H9 (cell line): ENCODE measurements at places on chromosomes 16 and 17. TPM values are rescaled to one million over a fixed set of nuclear protein-coding genes. Genes with fewer than 3 reads are reported as not detected.
A peak's percentile ranks its signal among the peaks of the same experiment; 100 is the strongest.

TPSG1 gene
- total RNA-seq, result not detected in 2 replicates

EFCAB5 gene
- not detected in 2 replicates for total RNA-seq

ITGAX gene
- 0.15 and 0.28 TPM in 2 replicates for total RNA-seq

SLC52A1 gene
- 0.15 and 0.17 TPM in 2 replicates for total RNA-seq

PYDC1 gene
- 0.70 and 2.1 TPM in 2 replicates for total RNA-seq

FAM83G gene
- total RNA-seq, result 38.7 and 40.5 TPM in 2 replicates

C1QTNF1 gene
- total RNA-seq, result 0.55 and 0.96 TPM in 2 replicates

CLEC19A gene
- total RNA-seq, result 0.20 TPM in 1 of 2 replicates, not detected in the other

LRRC45 gene
- total RNA-seq, result 28.7 and 30.6 TPM in 2 replicates

MLLT6 gene
- total RNA-seq, result 25.1 and 26.4 TPM in 2 replicates

RRAD gene
- 0.44 and 0.72 TPM in 2 replicates for total RNA-seq

MC1R gene
- 4.7 TPM in 2 replicates for total RNA-seq

DHRS7C gene
- not detected in 2 replicates for total RNA-seq

MSLN gene
- 0.22 and 0.31 TPM in 2 replicates for total RNA-seq

GRCh38 chr17:4987767-4988567, 492 bp upstream of the CAMTA2 start:
- DNase-seq, result no peak

DNA sequence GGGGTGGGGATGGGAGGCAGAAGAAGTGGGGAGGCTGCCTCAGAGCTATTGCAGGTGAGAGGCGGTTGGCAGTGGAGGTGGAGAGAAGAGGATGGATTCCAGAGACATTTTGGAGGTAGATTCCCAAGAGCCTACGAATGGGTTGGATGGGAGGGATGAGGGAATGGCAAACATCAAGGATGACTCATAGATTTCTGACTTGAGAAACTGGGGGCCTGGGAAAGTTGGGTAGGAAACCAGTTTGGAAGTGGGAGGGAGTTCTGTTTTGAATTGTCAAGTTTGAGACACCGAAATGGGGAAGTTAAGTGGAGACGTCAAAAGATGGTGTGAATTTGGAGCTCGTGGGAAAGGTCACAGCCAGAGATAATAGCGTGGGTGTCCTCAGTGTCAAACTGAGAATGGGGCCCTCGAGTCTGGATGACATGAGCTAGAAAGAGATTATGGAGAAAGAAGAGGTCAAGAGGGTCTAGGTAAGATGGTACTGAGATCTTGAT, 6.2 kb upstream of the CYLD start:
- DNase-seq, result no peak

- DNase-seq, result peak; percentile 60
These were observed 1.3 kb downstream of the AKAP1 start for GRCh38 chr17:57086069-57086930.

- DNase-seq, result peak; percentile 82
These were observed 51.3 kb downstream of the EPN2 start for GRCh38 chr17:19288453-19288852.

DNA sequence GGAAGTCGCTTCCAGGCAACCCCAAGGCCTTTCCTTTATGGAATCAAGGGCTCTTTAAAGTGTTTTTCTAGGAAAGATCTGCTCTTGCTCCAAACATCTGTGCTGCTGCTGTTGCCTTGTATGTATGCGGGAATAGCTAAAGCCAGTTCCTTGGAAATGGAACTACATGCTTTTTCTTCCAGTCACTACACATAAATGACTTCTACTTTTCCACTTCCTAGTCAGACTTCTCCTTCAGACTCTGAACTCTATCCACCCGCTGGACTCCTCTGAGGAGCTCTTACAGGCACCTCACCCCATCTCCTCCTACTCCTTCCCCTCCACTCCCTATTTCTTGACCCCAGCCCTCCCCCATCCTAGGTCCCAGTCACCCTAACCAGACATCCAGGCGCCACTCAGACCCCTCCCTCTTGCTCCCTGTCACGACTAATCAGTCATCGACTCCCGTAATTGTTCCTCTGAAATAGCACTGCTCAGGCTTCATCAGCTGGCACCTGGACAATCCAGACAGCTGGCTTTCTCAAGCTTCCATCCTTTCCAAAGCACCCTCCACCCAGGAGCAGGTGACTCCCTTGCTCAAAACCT, 15.0 kb upstream of the PEMT start:
- no peak for DNase-seq

DNA sequence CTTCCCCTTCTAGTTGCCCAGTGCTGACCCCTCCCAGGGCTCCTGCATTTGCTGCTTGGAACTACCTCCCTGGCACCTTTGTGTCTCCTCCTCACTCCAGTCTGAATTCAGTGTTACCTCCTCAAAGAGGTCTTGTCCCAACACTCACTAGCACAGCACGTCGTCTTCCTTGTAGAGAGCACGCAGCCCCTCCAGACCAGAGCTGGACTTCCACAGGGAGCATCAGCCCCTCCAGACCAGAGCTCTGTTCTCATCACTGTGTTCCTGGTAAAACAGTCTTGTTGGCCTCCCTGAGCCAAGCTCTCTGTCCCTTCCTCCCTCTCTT, 27.8 kb upstream of the MGAT5B start:
- DNase-seq, result peak; percentile 57

GRCh38 chr16:81189100-81189664, 49.3 kb upstream of the BCO1 start:
- no peak for DNase-seq

GRCh38 chr17:52885882-52886281, 727.4 kb upstream of the CA10 start:
- no peak for DNase-seq

DNA sequence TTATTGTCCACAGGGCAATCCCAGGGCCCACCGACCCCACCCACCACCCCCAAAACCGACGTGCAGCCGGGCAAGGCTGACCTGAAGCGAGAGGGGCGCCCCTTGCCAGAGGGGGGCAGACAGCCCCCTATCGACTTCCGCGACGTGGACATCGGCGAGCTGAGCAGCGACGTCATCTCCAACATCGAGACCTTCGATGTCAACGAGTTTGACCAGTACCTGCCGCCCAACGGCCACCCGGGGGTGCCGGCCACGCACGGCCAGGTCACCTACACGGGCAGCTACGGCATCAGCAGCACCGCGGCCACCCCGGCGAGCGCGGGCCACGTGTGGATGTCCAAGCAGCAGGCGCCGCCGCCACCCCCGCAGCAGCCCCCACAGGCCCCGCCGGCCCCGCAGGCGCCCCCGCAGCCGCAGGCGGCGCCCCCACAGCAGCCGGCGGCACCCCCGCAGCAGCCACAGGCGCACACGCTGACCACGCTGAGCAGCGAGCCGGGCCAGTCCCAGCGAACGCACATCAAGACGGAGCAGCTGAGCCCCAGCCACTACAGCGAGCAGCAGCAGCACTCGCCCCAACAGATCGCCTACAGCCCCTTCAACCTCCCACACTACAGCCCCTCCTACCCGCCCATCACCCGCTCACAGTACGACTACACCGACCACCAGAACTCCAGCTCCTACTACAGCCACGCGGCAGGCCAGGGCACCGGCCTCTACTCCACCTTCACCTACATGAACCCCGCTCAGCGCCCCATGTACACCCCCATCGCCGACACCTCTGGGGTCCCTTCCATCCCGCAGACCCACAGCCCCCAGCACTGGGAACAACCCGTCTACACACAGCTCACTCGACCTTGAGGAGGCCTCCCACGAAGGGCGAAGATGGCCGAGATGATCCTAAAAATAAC, 3.0 kb downstream of the SOX9 start:
- peak; percentile 74 for DNase-seq

DNA sequence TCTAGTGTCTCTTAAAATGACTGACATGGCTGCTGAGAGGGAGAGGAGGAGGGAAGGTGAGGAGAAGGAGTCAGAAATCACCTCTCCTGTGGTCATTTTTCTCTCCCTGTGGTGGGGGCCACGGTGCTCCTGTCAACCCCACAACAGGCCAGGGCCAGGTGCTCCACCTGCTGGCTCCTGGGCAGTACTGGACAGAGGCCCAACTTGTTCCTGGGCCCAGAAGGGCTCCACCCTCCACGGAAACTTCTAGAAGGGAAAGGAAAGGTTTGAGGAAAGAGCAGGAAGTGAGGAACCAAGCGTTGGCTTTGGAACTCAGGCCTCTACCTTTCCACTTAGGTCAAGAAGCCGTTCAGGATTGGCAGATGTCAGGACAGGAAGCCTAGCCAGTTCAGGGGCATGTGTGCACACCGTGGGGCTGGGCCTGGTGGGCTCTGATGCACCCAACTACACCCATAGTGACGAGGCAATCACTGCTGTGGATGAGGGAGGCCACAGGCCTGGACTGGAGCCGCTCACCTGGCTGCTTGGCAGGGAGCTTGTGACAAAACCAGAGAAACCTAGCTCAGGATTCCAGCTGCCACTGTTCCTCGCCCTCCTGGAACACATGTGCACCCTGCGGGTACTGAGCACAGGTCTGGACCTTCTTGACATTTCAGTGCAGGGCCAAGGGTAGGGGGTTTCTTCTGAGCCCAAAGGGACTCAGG, 36.1 kb downstream of the WNT3 start:
- DNase-seq, result peak; percentile 80

GRCh38 chr17:30091121-30091670, 25.4 kb upstream of the NSRP1 start:
- DNase-seq, result no peak

GRCh38 chr16:84952335-84953189, 58.8 kb downstream of the ZDHHC7 start:
- peak; percentile 87 for DNase-seq

GRCh38 chr17:75526555-75527270, 1.2 kb downstream of the LLGL2 start:
- peak; percentile 63 for DNase-seq

DNA sequence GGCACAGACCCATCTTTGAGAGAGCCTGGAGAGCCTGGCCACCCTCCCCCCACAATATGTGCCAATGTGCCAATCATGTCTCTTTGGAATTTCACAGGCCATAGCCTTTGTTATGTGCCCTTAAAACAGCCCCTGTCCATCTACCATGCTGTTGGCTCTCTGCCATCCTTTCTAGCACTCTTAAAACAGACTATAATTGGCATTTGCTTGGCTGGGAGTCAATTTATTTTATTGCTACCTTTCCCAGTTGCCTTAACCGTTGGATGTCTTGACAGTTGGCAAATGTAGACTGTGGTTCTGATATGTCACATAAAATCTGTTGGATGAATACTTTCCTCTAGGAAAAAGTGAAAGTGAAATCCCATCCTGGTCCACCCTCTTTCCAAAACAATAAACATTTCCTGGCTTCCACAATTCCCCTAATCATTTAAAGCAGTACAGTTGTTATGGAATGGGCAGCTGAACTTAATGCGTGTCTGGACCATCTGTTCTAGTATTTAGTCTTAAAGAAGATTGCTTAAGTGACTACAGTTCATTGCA, 394.0 kb downstream of the KCNJ2 start:
- no peak for DNase-seq

- DNase-seq, result no peak
These were observed 98.9 kb downstream of the ZNF423 start for GRCh38 chr16:49756775-49757558.

- peak; percentile 82 for DNase-seq
These were observed at the start of gene UBALD1 for GRCh38 chr16:4614571-4615383. Gene UBALD1, minus strand, starts transcription at chr16:4614888. Its CDS starts 91 bp downstream, at chr16:4614797.

DNA sequence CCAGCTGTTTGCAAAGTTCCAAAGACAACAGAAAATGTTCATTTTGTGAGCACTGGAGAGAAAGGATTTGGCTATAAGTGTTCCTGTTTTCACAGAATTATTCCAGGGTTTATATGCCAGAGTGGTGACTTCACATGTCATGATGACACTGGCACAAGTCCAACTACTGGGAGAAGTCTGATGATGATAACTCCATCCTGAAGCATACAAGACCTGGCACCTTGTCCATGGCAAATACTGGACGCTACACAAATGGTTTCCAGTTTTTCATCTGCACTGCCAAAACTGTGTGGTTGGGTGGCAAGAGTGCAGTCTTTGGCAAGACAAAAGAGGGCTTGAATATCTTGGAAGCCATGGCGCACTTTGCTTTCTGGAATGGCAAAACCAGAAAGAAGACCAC, 385.0 kb downstream of the CDH11 start:
- DNase-seq, result no peak

- DNase-seq, result no peak
These were observed 10.9 kb downstream of the SLC43A2 start for GRCh38 chr17:1617620-1618174.

GRCh38 chr16:50606431-50607050, 58.3 kb downstream of the NKD1 start:
- no peak for DNase-seq

DNA sequence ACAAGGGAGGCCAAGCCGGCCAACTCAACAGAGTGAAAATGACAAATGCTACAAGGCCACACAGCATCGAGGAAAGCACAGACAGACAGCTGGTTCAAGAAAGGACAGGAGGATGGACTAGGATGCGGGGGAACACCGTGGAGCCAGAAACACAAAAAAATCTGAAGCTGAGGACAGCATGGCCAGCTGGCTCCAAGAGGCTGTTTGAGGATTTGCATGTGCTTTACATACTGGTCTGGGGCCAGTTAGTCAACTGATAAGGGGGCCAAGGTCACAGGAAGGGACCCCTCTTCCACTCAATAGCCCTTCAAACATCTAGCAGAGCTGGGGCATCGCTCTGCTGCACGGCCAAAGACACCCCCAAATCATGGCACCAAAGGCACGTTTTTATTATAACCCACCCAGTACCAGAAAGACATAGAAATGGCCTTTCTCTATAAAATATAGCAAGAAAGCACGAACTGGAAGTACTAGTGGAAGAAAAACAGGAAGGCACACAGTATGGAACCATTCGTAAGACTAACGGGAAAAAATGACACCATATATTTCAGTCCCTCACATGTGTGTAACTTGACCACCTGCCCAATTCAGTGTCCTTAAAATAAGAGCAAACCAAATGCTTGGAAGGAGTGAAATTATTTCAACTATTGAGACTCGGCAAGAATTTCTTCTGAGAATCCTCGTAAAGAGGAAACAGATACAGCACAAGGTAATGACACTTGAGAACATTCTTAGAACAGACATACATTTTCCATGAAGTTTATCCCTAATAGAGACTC, 7.8 kb upstream of the SRL start:
- no peak for DNase-seq

- no peak for DNase-seq
These were observed 4.6 kb downstream of the METTL9 start for GRCh38 chr16:21603928-21604327.

GRCh38 chr17:66548659-66549310, 246.4 kb downstream of the PRKCA start:
- no peak for DNase-seq

GRCh38 chr16:53207810-53208752, 153.3 kb downstream of the CHD9 start:
- DNase-seq, result peak; percentile 67

GRCh38 chr17:4949321-4950074, 1.2 kb upstream of the PFN1 start:
- peak; percentile 84 for DNase-seq

DNA sequence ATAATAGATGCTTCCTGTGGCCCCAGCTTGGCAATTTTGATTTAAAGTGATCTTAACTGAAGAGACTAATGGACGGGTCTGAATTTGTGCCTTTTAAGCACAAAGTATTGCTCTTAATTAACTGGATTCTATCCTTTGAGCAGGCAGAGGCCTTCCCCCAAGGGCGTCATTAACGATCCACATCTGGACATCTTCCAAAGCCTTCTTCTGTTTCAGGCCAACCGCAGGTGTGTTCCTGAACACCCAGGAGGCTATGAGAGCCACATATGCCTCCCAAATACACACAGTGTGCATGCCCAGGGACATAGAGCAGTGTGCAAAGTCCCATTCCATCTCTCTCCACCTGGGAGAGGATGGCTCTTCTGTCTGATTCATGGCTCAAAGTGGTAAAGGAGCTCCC, 42.3 kb downstream of the MAPT start:
- no peak for DNase-seq
